Uterus (tissue), 4 donors: ENCODE measurements at places on chromosomes 12 and 14.

GRCh38 chr12:120404271-120404670, 33.6 kb upstream of the COX6A1 start:
- no peaks in the 10 kb centered on the region for H3K4me1 ChIP-seq
- no peaks in the 10 kb centered on the region for H3K27me3 ChIP-seq
- H3K4me3 ChIP-seq, result no peak overlapping the region
- H3K36me3 ChIP-seq, result no peaks in the 10 kb centered on the region
- no peak for DNase-seq
- no peak overlapping the region for H3K27ac ChIP-seq

DNA sequence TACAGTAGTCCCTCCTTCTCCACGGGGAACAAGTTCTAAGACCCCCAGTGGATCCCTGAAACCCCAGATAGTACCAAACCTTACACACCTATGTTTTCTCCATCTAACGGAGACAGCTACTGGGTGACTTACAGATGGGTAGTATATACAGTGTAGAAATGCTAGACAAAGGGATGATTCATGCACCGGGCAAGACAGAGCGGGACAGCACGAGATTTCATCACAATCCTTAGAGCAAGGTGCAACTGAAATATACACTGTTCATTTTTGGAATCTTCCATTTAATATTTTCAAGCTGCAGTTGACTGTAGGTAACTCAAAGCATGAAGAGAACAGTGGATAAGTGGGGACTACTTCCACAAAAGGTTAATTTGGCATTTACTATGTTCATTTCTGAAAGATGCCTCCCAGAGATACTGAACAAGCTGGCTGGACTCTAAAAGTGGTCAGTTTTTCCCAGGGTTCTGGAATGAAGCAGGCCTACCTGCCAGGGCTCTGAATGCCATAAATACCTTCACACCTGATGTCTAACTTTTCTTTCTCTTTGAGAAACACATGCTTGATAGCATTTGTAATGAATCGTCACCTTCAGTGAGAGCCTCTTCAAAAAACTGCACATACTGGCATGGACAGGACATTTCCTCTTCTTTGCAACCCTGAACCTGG, 127.7 kb upstream of the FOXN3 start:
- no peak overlapping the region for H3K27ac ChIP-seq
- H3K4me1 ChIP-seq, result no peaks in the 10 kb centered on the region
- no peaks in the 10 kb centered on the region for H3K27me3 ChIP-seq

DNA sequence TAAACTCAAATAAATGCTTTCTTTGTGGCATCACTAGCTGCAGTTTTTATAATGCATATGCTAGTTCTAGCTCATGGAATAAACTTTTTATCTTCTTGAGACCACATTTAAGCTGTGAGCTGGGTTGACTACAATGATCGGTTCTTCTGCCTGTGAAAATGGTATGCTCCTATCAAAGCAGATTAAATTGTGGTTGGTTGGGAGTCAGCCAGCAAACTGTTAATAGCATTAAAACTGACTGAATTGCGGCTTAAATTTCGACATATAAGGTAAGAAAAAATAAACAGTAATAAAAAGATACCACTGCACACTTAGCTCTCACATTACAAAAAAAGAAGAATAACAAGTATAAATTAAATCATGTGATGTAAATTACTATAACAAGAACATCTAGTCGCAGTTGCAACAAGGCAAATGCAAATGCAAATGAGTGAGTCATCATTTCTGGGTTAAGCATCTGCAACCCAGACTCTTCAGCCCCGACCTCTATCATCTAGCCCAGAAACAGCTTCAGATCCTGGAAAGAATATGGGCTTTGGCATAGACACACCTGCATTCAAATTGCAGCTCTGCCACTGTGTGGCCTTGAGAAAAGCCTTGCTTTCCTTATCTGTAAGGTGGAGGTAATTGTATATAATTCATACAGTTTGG, 19.8 kb upstream of the DHRS7 start:
- no peak overlapping the region for H3K4me3 ChIP-seq
- H3K27ac ChIP-seq, result no peak overlapping the region
- H3K4me1 ChIP-seq, result no peaks in the 10 kb centered on the region

GRCh38 chr12:1013618-1014489, 22.8 kb downstream of the ERC1 start:
- H3K27ac ChIP-seq, result no peak overlapping the region
- DNase-seq, result no peak
- no peaks in the 10 kb centered on the region for H3K27me3 ChIP-seq
- H3K36me3 ChIP-seq, result no peaks in the 10 kb centered on the region
- H3K4me1 ChIP-seq, result no peaks in the 10 kb centered on the region

GRCh38 chr14:74506411-74506851, 12.9 kb downstream of the ISCA2 start:
- DNase-seq, result no peak
- no peak overlapping the region for H3K4me3 ChIP-seq
- no peaks in the 10 kb centered on the region for H3K27me3 ChIP-seq
- H3K27ac ChIP-seq, result no peak overlapping the region
